ENCODE measurements at places on chromosomes 6 and 20.

- no peak for DNase-seq
Measured at GRCh38 chr6:21438986-21439352, 154.6 kb upstream of the SOX4 start.

- DNase-seq: no peak
Measured at GRCh38 chr6:132133736-132134445, 182.7 kb upstream of the CCN2 start.

- peak; percentile 28 for DNase-seq
Measured at GRCh38 chr6:152897807-152898399, 84.9 kb downstream of the FBXO5 start.

- DNase-seq: no peak
Measured at GRCh38 chr6:144360401-144360800, 75.3 kb downstream of the UTRN start.

DNA sequence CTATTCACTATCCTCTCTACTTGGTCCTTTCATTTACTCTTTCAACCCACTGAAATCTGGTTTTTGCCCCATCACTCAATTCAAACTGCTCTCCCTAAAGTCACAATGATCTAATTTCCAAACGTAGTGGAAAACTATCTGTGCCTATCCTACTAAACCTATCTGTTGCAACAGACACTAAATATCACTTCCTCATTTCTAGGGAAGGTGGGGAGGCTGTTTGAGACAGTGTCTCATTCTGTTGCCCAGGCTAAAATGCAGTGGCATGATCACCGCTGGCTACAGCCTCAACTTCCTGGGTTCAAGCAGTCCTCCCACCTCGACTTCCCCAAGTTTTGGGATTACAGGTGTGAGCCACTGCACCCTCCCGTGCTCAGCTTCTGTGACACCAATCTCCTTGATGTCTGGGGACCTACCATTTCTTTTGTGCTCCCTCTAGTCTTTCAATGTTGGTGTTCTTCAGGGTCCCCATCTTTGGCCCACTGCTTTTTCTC is 8.8 kb downstream of the RANBP9 start:
- DNase-seq: no peak

- DNase-seq: no peak
Measured at GRCh38 chr20:39705032-39705431, 742.9 kb downstream of the DHX35 start.

DNA sequence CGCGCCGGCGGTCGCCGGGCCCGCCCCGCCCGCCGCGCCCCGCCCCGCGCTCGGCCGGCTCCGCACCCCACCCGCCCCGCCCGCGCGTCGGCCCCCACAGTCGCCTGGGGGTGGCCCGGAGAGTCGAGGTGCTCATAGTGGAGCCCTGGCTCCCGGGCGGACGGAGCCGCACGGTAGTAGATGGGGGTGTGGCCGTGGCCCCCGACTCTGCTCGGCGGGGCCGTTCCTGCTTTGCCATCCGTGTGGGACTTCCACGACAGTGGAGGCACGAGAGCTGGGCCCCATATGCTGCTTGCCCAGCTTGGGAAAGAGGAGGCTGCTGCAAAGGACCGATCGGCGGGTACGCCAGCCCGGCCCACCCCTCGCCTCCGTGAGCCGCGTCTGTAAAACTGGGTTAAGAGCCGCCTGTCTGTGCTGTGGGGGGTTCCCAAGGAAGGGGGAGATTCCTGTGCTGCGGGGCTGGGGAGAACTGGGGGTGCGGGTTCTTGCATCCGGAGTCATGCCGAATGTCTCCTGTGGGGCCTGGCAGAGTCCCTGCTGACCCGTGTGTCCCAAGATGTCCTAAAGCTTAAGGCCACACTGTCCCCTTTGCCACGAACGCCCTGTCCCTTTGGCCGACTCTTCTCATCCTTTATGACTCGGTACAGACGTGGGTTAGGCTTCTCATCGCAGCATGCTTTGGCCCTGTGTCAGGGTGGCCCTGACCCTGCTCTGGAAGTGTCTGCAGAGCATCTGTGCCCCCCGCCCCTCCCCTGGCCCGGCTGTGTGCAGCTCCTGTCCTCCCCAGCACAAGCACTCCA is at the start of gene OPRL1:
OPRL1 (plus strand) TSS at position 70 of the 800 bp plus-strand sequence. CDS start 12,639 bp downstream, outside the sequence.
- no peak for DNase-seq

DNA sequence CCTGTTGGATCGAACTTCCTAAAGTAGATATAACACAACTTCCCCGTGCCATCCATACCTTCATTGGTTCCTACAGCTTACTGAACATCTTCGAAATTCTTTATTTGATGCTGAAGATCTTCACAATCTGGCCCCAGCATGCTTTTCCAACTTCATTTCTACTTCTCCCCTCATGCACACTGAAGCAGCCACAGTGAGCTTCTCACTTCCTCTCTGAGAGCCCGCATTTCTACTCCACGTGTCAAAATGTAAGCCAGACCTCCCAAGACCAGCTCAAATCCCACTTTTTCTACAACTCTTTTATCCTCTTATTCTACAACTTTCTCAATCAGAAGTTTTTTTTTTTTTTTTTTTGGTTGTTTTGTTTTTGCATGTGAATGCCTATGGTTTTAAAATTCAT is 254.7 kb downstream of the GMPR start:
- no peak for DNase-seq

- no peak for DNase-seq
Measured at GRCh38 chr20:61109221-61109805, 142.7 kb upstream of the CDH4 start.

DNA sequence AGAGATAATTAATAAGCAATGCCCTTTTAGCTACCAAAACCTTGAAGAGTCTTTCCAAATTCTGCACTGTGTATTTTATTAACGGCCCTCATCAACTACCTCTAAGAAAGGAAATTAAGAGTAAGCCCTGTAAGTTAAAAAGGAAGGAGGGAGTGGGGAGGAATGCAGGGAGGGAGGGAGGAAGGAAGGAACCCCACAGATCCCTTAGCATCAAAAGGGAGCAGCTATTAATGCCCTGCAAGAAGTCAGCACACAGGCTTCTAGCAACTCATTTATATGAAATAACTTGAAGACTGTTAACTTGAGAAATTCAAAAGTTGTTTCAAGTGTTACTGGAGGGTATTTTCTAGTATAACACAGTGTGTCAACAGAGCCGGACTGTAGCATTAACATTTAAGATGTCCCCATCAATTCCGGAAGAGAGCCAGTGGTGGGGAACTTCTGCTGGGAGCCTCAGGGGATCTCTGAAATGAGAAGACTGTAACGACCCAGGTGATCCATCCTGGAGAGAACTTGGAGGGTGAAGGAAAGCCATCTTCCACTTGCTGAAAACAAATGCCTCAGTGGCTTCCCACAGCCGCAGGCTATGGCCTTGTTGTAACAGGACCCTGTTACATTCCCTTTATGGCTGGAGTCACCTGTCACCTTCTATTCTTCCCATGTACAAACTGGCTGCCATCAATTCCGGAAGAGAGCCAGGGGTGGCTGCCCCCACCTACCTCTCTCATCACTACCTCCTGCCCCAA is 33.2 kb downstream of the SLC22A23 start:
- DNase-seq: no peak

GRCh38 chr6:139713424-139713823 is 339.0 kb upstream of the CITED2 start:
- DNase-seq: no peak

DNA sequence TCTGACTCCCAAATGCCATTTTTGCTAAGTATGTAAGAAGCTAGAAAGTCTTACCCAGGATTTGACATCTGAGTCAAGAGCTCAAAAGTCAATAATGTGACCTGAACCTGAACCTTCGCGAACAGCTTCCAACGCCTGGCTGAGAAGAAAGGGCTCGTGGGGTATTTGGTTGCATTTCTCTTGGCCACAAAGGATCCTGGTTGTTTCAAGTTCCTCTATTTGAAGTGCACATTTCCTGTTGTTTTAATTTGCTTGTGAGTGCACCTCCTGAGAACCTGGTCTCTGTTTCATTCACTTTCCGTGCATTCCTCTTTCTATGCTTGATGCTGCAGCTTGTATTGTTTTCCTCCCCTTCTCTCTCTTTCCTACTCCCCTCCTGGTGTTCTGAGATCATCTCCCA is 212.5 kb downstream of the FOXA2 start:
- DNase-seq: no peak

- no peak for DNase-seq
Measured at GRCh38 chr6:97958134-97958533, 675.1 kb upstream of the MMS22L start.

GRCh38 chr6:161409353-161409752 is 135.5 kb upstream of the AGPAT4 start:
- DNase-seq: no peak

GRCh38 chr6:34817446-34817845 is 25.6 kb downstream of the BLTP3A start:
- no peak for DNase-seq

- no peak for DNase-seq
Measured at GRCh38 chr6:131954059-131954774, 3.0 kb upstream of the CCN2 start.

DNA sequence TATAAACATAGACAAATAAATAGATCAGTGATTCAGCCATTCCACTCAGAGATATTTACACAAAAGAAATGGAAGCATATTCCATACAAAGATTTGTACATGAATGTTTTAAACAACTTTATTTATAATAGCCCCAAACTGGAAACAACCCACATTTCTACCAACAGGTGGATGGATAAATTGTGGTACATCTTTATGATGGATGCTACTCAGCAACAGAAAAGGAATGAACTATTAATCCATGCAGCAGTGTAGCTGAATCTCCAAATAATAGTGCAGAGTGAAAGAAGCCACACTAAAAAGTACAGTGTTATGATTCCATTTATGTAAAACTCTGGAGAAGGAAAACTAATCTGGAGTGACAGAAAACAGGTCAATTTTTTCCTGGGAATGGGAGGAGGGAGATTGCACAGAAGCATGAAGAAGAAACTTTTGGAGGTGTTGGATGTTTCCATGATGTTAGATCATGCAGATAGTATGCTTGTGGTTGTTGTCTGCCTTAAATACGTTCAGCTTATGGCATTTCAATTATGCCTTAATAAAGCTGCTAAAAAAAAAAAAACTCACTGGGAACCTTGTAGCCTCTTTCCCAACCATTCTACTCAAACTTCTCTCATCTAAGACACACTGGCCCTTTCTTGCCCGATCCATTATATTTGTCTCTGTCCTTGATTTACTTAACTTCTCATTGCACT is 100.9 kb downstream of the PPP1R14C start:
- DNase-seq: no peak

All from stimulated activated CD8-positive, alpha-beta memory T cell treated with anti-CD3 and anti-CD28 coated beads, Interleukin-12 subunit alpha, Interleukin-12 subunit beta, amount 100 ng/mL, for 1 hour (primary cell).